ENCODE measurements at places on chromosomes 16 and 17. TPM values are rescaled to one million over a fixed set of nuclear protein-coding genes. Genes with fewer than 3 reads are reported as not detected.

ABCA6 gene
- total RNA-seq, result 6.3 TPM

DNA sequence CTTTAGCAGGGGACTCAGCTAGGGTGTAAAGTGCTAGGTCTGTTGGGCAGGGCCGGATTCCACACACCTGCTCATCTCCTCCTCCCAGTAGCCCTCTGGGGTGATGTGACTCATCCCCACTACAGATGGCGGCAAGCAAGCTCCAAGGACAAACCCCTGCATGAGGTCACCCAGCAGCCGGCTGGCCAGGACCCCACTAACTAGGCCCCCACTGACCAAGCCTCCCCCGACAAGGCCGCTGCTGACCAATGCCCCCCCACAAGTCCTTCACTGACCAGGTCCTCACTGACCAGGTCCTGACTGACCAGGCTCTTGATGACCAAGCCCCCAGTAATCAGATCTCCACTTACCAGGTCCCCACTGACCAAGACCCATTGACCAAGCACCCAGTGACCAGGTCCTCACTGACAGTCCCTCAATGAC lies 36.7 kb downstream of the TNFRSF13B start:
- H3K36me3 ChIP-seq, result no peaks in the 10 kb centered on the region
- H3K27me3 ChIP-seq, result no peaks in the 10 kb centered on the region
- no peaks in the 10 kb centered on the region for H3K4me1 ChIP-seq
- H3K27ac ChIP-seq, result no peak overlapping the region

- no peak for DNase-seq
- H3K36me3 ChIP-seq, result no peaks in the 10 kb centered on the region
- no peaks in the 10 kb centered on the region for H3K27me3 ChIP-seq
- H3K4me1 ChIP-seq, result no peaks in the 10 kb centered on the region
These were observed 821.1 kb upstream of the EEF2KMT start for GRCh38 chr16:5918567-5919130.

DNA sequence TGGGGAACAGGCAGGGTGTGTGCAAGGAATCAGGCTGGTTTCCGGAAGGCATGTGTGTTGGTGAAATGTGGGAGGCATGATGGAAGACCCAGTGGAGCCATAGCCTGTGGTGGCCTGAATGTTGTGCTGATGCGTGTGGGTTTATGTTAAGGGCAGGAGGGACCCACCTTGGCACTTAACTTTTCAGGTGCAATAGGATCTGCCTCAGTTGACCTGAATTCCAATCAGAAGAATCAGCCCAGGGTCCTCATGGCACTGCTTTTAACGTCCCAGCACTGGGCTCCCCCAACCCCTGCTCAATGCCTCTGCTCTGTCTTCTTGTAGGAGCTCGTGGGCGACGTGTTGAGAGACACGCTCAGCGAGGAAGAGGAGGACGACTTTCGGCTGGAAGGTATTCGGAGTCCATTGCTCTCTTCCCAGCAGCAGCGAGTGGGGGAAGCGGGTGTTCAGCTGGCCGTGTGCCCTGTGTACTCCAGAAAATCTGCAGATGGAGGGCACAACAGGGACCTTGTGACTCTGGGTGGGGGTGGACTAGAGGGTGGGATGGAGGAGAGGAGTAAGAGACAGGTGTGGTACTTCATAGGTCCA lies 59.9 kb downstream of the NKD1 start:
- H3K36me3 ChIP-seq, result no peaks in the 10 kb centered on the region
- no peaks in the 10 kb centered on the region for H3K27me3 ChIP-seq
- H3K27ac ChIP-seq, result no peak overlapping the region

GDPD3 gene
- 5.3 TPM for total RNA-seq

- H3K27ac ChIP-seq, result peak within 1 kb of the TSS; percentile 42
- H3K36me3 ChIP-seq, result no peaks in the 10 kb centered on the region
- peak; percentile 30 for DNase-seq
- H3K27me3 ChIP-seq, result no peaks in the 10 kb centered on the region
- H3K4me1 ChIP-seq, result peaks cover 16% of the 10 kb centered on the region
These were observed at the start of gene HSD11B2 for GRCh38 chr16:67430977-67431774. Gene HSD11B2, plus strand, starts transcription at chr16:67431121. Its CDS starts 128 bp downstream, at chr16:67431249.

NPIPA7 gene
- 3.5 TPM for total RNA-seq

GRCh38 chr17:74253036-74253435 lies 21.0 kb upstream of the DNAI2 start:
- H3K36me3 ChIP-seq, result peaks cover 47% of the 10 kb centered on the region
- H3K27ac ChIP-seq, result no peak overlapping the region
- no peaks in the 10 kb centered on the region for H3K4me1 ChIP-seq
- H3K4me3 ChIP-seq, result no peak overlapping the region

SMIM36 gene
- total RNA-seq, result not detected

- no peaks in the 10 kb centered on the region for H3K36me3 ChIP-seq
- H3K27ac ChIP-seq, result no peak overlapping the region
- H3K27me3 ChIP-seq, result no peaks in the 10 kb centered on the region
- H3K4me1 ChIP-seq, result no peaks in the 10 kb centered on the region
- no peak overlapping the region for H3K4me3 ChIP-seq
These were observed 111.7 kb downstream of the WWOX start for GRCh38 chr16:78211020-78211599.

DNA sequence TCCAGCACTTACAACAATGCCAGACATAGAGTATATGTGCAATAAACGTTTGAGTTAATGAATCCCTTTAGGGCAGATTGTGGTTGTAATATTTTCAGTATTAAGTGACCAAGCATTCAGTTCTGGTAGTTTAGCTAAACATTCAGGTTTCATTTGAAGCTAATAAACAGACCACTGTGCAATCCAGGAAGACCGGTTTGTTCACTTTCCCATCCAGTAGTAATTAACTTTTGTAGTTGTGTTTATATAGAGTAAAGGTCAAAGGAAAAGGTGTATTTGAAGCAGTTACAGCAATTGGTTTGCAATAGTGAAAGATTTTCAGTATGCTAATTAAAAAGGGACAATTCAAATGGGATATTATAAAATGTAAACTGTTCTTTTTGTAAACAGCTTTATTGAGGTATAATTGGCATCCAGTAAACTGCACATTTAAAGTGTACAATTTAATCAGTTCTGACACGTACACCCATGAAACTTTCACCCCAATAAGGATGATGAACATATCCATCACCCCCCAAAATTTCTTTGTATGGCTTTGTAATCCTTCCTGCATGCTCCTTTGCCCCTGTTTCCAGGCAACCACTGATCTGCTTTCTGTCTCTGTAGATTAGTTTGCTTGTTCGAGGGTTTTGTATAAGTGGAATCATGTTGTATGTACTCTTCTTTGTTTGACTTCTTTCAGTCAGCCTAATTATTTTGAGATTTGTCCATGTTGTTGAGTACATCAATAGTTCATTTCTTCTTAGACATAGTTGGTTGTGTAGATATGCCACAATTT lies 26.3 kb downstream of the MRTFB start:
- no peak for DNase-seq
- no peaks in the 10 kb centered on the region for H3K27me3 ChIP-seq
- no peak overlapping the region for H3K27ac ChIP-seq
- H3K36me3 ChIP-seq, result no peaks in the 10 kb centered on the region
- peaks cover 9% of the 10 kb centered on the region for H3K4me1 ChIP-seq
- H3K4me3 ChIP-seq, result no peak overlapping the region

DNA sequence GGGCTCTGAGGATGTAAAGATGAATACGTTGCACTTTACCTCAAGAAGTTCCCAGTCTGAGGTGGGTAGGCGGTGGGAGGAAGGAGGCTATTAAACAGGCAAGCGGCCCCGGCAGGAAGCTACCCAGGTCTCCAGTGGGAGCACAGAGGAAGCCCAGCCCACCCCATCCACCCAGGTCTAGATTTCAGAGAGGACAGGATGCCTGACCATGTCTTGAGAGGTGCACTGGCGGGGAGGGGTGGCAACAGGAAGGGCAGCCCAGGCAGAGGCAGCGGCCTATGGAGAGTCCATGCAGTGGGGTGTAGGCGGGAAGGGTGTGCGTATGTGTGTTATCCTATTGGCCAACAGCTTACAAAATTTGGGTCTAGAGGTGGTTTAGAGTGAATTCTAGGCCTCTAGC lies 13.9 kb downstream of the SARM1 start:
- peaks cover 8% of the 10 kb centered on the region for H3K27me3 ChIP-seq
- no peak for DNase-seq
- no peak overlapping the region for H3K4me3 ChIP-seq

GRCh38 chr17:71780596-71780995 lies 340.2 kb upstream of the SOX9 start:
- no peaks in the 10 kb centered on the region for H3K27me3 ChIP-seq
- DNase-seq, result no peak
- H3K27ac ChIP-seq, result no peak overlapping the region

DNA sequence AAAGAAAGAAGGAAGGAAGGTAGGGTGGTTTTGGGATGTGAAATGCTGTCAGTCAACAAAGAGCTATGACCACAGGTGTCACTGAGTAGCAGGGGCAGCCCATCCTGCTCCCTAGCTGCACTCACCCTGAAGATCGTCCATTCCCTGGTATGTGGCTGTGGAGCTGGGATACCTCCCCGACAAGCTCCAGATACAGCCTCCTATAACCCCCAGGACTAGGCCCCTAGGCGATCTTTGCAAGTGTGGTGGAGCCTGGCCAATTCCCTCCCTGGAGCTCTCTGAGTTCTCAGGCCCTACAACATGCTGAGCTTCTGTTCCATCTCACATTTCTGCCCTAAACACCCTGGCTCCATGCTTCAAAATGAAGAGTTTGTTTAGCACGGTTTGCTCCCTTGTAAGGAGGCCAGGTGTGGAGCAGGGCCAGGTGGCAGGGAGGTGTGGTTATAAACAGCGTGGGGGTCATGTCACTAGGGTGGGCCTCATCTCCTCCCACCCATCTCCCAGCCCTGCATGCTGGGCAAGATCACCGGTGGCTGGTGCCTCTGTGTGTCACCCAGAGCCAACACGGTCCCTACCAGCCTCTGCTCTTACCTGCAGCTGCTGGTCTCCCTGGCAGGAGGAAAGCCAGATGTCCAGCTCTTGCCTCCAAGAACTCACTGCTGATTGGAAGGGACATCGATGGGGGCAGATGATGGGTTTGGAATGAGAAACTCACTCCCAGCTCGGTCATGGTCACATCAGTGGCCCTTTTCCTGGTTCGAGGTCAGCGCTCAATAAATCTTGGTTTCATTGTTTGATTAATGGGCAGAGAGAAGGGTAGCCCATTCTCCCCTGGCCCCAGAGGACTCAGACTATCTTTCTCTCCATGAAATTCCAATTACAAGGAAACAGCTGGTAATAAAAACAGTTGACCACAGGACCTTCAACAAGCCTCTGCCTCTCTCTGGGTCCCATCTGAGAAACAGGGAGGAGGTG lies 511.0 kb upstream of the CDH5 start:
- H3K27me3 ChIP-seq, result no peaks in the 10 kb centered on the region
- H3K4me1 ChIP-seq, result no peaks in the 10 kb centered on the region
- DNase-seq, result no peak
- H3K27ac ChIP-seq, result no peak overlapping the region
- no peaks in the 10 kb centered on the region for H3K36me3 ChIP-seq
- no peak overlapping the region for H3K4me3 ChIP-seq

- H3K27ac ChIP-seq, result no peak overlapping the region
- peaks cover 16% of the 10 kb centered on the region for H3K4me1 ChIP-seq
- no peak overlapping the region for H3K4me3 ChIP-seq
These were observed 17.3 kb upstream of the ENDOV start for GRCh38 chr17:80397686-80398085.

- peak overlapping the region; percentile 66 for H3K27ac ChIP-seq
- H3K4me1 ChIP-seq, result peaks cover 29% of the 10 kb centered on the region
- H3K4me3 ChIP-seq, result no peak overlapping the region
- peaks cover 6% of the 10 kb centered on the region for H3K36me3 ChIP-seq
- peak; percentile 88 for DNase-seq
These were observed 29.8 kb downstream of the WSB1 start for GRCh38 chr17:27323538-27324215.

DNA sequence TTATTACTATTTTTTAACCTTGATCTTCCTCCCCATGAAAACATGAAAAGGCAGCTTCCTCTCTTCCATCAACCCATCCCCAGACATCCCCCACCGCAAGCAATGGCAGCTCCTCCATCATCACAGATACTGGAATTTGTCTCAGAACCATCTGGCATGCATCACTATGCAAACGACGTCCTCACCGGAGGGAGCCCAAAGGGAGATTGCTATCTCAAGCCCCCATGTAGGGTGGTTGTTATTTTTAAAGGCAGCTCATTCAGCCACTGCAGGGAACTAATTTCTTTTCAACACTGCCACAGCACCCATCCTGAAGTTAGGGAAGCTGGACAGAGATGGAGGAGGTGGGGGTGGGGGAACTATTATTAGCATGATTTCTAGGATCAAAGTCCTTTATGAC lies 222.5 kb downstream of the FOXL1 start:
- no peak overlapping the region for H3K4me3 ChIP-seq
- DNase-seq, result no peak
- H3K36me3 ChIP-seq, result no peaks in the 10 kb centered on the region
- H3K27me3 ChIP-seq, result no peaks in the 10 kb centered on the region
- H3K27ac ChIP-seq, result no peak overlapping the region

GRCh38 chr17:26963163-26963503 lies 330.8 kb upstream of the WSB1 start:
- no peaks in the 10 kb centered on the region for H3K4me1 ChIP-seq
- no peaks in the 10 kb centered on the region for H3K36me3 ChIP-seq
- H3K27me3 ChIP-seq, result peaks cover 26% of the 10 kb centered on the region
- no peak for DNase-seq
- H3K27ac ChIP-seq, result no peak overlapping the region
- H3K4me3 ChIP-seq, result no peak overlapping the region

MYH8 gene
- not detected for total RNA-seq

DNA sequence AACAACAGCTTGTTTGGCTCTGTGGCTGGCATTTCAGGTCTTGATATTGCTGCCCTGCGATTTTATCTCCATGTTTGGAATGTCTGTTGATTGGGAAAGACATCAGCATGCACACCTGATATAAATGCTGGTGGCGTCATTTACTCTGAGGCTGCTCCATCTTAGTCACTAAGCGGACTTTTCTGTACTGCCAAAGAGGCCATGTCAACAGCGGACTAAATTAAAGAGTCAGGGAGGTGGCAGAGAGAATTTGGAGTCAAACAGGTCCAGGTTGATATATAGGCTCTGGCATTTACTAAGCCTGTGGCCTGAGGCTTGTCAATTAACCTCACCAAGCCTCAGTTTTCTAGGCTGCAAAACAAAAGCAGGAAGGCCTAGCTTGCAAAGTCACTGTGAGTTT lies 6.2 kb downstream of the RBFOX1 start:
- H3K27ac ChIP-seq, result no peak overlapping the region
- no peaks in the 10 kb centered on the region for H3K27me3 ChIP-seq
- no peaks in the 10 kb centered on the region for H3K36me3 ChIP-seq
- H3K4me1 ChIP-seq, result peaks cover 15% of the 10 kb centered on the region
- H3K4me3 ChIP-seq, result no peak overlapping the region
- no peak for DNase-seq

- no peaks in the 10 kb centered on the region for H3K27me3 ChIP-seq
- no peak for DNase-seq
- no peak overlapping the region for H3K4me3 ChIP-seq
- no peaks in the 10 kb centered on the region for H3K36me3 ChIP-seq
- H3K27ac ChIP-seq, result peak overlapping the region; percentile 88
These were observed 9.0 kb upstream of the C1QL1 start for GRCh38 chr17:44977065-44977464.

DNA sequence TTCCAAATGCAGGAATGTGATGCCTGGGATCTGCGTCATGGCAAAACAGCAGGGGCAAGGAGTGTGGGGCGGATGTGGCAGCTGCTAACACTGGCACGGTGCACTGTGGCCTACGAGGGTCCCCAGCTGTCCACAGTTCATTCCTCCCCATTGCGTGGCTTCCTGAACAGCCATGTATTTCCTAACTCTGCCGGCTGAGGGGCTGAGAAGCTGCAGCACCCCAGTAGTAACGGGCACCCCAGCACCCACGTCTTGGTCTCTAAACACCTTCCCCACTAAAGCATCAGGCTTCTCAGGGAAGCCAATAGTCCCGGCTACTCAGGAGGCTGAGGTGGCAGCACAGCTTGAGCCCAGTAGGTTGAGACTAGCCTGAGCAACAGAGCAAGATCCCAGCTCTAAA lies 47.6 kb downstream of the LMF1 start:
- H3K4me1 ChIP-seq, result peaks cover 2% of the 10 kb centered on the region
- DNase-seq, result no peak
- no peaks in the 10 kb centered on the region for H3K27me3 ChIP-seq
- H3K36me3 ChIP-seq, result no peaks in the 10 kb centered on the region
- H3K27ac ChIP-seq, result no peak overlapping the region

COX6A2 gene
- total RNA-seq, result 1,105 TPM
